ENCODE measurements at places on chromosomes 7 and 10. TPM values are rescaled to one million over a fixed set of nuclear protein-coding genes. Genes with fewer than 3 reads are reported as not detected.

The FAM25G gene
- not detected for total RNA-seq

The C1QL3 gene
- total RNA-seq, result not detected

The PRKAG2 gene
- total RNA-seq, result 23.6 TPM

DNA sequence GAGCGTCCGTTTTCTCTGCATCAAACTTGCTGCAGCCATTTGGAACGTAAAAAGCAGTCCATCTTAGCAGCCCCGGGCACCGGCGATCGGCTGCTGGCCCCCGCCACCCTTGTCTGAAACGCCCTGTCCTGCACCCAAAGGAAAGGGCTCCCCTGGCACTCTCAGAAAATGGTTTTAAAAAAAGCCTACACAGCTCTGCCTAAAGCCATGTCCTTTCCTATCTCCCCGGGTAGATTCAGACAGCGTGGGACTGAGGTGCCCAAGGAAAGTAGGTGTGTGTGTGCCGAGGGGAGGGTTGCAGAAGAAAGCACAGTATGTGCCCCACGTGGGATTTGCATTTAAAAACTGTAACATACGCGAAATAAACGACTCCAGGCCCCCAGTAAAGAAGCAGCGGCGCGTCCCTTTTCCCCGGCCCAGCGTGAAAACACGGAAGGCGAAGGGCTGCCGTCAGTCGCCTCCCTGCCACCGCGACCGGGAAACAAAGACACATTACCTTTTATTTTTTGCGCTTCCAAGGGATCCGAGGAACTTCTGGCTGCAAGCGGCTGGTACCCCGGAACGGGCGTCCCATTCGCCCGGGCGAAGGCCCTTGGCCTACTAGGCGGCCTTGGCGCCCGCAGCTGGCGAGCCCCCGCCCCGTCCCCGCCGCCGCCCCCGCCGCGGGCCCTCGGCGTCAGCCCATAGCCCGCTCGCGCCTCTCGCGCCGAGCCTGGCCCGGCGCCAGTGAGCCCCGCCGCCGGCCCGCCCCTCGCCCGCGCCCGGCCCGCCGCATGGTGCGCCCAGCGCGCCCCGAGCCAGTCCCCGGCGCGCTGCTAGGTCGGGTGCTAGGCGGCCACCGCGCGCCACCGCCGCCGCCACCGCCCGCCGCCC is 304.6 kb downstream of the PRPF18 start:
- DNase-seq, result no peak
- peaks cover 36% of the 10 kb centered on the region for H3K27me3 ChIP-seq
- no peaks in the 10 kb centered on the region for H3K36me3 ChIP-seq
- H3K4me3 ChIP-seq, result no peak overlapping the region
- H3K4me1 ChIP-seq, result no peaks in the 10 kb centered on the region
- H3K27ac ChIP-seq, result no peak overlapping the region

- peaks cover 23% of the 10 kb centered on the region for H3K4me1 ChIP-seq
- no peaks in the 10 kb centered on the region for H3K36me3 ChIP-seq
- H3K4me3 ChIP-seq, result no peak overlapping the region
- no peaks in the 10 kb centered on the region for H3K27me3 ChIP-seq
Observed at GRCh38 chr10:89798092-89798491, 96.7 kb downstream of the KIF20B start.

DNA sequence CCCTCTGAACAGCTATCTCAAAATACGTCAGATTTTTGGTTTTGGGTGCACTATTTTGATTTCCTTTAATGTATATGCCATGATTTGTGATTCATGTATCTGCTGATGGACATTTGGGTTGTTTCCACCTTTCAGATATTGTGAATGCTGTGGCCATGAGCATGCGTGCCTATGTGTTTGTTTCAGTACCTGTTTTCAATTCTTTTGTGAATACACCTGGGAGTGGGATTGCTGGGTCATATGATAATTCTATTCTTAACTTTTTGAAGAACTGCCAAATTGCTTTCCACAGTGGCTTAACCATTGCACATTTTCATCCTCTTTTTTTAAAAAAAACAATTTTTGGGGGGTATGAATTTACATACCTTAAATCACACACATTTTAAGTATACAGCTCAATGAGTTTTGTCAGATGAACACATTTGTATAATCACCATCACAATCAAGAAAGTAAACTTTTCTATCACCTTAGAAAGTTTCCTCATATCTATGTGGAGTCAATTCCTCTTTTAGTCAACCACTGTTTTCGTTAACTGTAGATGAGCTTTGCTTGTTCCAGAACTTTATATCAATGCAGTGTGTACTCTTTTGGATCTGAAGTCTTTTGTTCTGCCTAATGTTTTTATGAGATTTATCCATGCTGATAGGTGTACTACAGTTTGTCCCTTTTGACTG is 36.9 kb downstream of the CYP26A1 start:
- peaks cover 9% of the 10 kb centered on the region for H3K4me1 ChIP-seq
- H3K4me3 ChIP-seq, result no peak overlapping the region
- no peaks in the 10 kb centered on the region for H3K27me3 ChIP-seq
- no peaks in the 10 kb centered on the region for H3K36me3 ChIP-seq
- no peak for DNase-seq

GRCh38 chr7:112302566-112302965 is 96.1 kb downstream of the ZNF277 start:
- H3K27ac ChIP-seq, result no peak overlapping the region
- no peaks in the 10 kb centered on the region for H3K27me3 ChIP-seq
- no peak overlapping the region for H3K4me3 ChIP-seq

DNA sequence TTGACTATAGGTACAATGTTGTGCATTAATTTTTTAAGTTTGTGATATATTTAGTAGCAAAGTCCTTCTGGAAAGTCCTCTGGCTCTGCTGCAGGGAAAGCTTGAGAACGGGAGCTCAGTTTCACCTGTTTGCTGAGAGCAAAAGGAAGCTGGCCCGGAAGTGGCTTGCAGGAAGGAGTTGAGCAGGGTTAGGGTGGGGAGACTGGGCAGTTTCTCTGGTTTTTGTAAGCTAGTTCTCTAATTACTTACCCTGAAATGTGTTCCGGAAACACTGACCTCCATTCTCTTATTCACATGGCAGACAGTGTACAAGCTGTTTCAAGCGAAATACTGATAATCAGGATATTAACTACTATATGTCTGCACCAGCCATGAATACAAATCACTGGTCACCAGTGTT is 22.3 kb downstream of the MAP3K8 start:
- H3K4me3 ChIP-seq, result no peak overlapping the region
- H3K27me3 ChIP-seq, result no peaks in the 10 kb centered on the region
- H3K4me1 ChIP-seq, result no peaks in the 10 kb centered on the region
- H3K27ac ChIP-seq, result no peak overlapping the region
- no peak for DNase-seq
- H3K36me3 ChIP-seq, result peaks cover 9% of the 10 kb centered on the region

Data from HCT116 (cell line).